ENCODE measurements at places on chromosomes 7 and 10.

DNA sequence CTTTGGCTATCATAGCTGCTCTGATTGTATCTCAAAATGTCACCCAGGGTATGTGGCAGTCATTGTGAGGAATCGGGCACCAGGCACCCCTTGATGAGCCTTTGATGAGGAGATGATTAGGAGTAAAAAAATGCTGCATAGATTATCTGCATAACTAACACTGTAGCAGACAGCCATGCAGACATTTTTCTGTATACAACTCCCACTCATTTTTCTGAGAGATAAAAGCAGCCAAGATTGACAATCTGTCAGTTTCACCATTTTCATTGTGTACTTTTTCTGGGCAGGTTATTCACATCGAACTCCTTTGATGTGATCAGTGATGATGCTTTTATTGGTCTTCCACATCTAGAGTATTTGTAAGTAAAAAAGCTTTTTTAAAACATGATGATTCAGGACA lies 19.4 kb downstream of the LGI1 start:
- DNase-seq = no peak

DNA sequence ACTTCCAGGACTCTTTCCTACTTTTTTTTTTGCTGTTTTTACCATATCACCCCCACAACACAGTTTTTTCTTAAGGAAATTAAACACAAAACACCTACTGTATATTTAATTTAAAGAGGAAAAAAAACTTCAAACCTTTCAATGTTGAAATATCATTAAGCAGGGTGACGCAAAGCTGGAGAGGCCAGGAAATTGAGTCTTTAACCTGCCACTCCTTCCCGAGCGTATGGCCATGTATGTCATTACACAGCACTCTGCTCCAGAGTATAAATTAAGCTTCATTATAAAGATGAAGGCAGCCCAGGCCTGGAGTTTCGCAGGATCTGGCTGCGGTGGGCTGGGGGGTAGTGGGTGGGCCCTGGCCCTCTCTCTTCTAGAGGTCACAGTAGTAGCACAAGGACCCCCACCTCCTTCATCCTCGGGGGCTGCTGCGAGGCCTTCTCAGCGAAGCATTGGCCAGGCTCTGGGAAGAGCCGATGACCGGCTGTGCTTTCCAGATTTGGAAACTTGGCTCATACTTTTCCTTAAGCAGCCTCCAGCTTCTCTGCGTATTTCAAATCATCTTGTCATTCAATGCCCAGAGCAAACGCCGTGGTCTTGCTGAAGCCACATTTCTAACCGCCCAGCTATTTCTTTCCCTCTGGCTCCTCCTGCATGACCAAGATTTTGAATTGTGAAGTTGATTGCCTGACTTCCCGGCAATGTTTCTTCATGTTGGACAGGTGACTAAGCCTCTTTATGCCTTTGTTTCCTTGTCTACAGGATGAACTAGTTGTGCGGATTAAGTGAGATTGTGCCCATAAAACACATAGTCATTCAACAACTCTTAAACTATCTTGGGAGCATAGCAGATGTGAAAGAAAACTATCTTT lies 765.1 kb downstream of the SUGCT start:
- no peak for DNase-seq

GRCh38 chr7:29224726-29225125 lies 30.2 kb downstream of the CHN2 start:
- no peak for DNase-seq

- DNase-seq = no peak
Measured at GRCh38 chr10:5196702-5197113, at the start of gene AKR1C4. Gene AKR1C4, plus strand, starts transcription at chr10:5196837. Its CDS starts 31 bp downstream, at chr10:5196868.

GRCh38 chr10:3872712-3873329 lies 87.8 kb upstream of the KLF6 start:
- DNase-seq = no peak

- DNase-seq = no peak
Measured at GRCh38 chr7:147638566-147638965, 952.0 kb upstream of the C7orf33 start.

- no peak for DNase-seq
Measured at GRCh38 chr10:43038783-43039623, 37.9 kb upstream of the RET start.

GRCh38 chr7:98038321-98038720 lies 48.3 kb upstream of the OCM2 start:
- no peak for DNase-seq

GRCh38 chr10:123250640-123251039 lies 96.4 kb downstream of the BUB3 start:
- DNase-seq = no peak

DNA sequence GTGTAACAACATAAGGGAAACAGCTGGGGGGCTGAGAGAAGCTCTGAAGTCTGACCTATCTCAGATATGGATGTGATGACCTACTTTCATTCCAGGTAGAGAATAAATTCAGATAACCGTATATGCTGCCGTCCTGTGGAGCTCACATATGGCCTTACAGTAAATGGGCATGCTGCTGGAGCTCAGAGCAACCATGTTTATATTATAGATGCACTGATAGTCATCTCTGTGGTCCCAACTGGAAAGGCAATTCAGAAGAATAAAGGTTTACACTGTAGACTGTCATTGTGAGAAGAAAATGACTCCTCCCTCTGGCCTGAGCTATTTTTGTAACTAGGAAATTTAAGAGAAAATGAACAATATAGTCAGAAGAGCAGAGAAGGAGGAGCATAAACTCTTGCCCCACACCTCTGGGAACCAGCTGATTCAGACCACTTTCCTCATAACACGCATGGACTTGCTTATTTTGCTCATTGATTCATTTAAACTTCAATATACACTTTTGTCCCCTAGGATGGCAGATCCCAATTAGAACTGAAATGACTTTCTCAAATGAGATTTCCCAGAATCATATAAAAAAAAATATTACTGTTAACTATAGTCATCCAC lies 69.9 kb upstream of the NXPH1 start:
- no peak for DNase-seq

DNA sequence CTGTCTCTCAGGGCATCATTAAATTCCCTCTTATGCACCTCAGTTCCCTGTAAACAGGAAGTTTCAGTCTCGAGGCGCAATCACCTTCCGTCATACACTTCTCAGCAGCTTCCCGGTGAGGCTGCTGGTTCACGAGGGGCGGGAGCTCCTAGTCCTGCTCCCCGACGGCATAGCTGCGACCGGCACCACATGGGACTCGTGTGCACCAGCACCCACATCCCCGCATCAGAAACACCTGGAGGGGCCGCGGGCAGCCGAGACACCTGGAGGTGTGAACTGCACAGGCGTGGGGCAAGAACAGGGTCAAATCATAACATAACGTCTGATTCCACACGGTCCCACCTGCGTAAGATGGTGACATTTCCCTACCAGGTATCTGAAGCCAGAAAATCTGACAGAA lies 52.7 kb downstream of the DIP2C start:
- DNase-seq = no peak

- no peak for DNase-seq
Measured at GRCh38 chr10:14757986-14758385, 16.7 kb downstream of the FAM107B start.

GRCh38 chr7:92778972-92779371 lies 57.4 kb downstream of the CDK6 start:
- DNase-seq = no peak

- DNase-seq = no peak
Measured at GRCh38 chr7:156579566-156579965, 61.0 kb upstream of the RNF32 start.

- no peak for DNase-seq
Measured at GRCh38 chr10:98023024-98023423, 7.4 kb downstream of the CRTAC1 start.

DNA sequence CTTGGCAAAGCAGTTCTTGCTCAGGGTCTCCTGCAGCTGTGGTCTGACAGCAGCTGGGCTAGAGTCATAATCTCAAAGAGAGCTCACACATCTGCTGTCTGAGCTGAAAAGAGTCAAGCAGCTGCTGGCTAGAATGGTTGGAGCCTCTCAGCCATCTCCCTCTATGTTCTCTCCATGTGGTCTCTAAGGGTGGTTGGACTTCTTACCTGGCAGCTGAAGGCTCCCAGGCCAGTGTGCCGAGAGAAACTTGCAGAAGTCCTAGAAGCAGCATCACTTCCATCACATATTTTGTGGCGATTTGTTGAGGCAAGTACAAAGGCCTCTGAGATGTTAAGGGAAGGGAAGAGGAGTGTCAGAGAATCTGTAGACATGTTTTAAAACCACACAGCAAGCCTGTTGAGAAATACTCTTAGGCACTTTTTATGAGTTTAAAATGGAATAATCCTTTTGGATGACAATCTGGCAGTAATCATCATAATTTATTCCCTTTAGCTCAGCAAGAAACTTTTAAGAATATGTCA lies 93.2 kb downstream of the REEP3 start:
- DNase-seq = no peak

GRCh38 chr10:113983552-113983951 lies 60.1 kb upstream of the ADRB1 start:
- DNase-seq = no peak

DNA sequence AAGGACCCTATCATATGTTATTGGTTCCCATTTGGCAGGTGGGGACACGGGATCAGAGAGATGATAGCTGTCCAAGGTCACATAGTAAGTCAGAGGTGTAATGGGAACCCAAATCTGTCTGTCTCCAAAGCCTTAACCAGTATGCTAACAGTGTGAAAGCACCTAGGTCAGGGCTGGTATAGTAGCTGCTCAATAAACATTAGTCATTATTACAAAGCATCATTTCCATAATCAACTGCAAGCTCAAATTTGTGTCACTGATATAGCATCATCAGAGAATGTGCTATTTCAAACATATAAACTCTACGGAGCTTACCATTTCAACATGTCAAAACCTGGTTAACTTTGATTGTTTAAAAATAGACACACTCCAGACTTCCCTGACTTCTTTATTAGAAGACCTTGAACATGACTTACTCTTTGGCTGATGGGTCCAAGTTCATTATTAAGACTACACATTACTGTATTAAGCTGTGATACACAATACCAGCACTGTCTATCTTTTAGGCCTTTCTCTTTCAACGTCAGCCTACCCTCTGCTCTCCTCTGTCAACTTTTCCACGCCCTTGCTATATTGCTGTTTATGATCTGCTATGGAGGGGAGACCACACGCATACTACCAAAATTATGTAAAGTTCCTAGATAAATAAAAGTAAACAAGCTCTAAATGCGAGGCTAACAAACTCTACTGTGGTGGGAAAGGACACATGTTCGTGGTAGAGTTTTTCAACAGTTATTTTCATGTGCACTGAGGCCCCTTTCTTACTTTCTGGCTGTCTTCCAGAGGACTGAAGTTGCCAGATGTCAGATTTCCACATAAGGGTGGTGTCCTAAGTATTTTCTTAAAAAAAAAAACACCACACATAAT lies 33.6 kb downstream of the DNMBP start:
- no peak for DNase-seq

- no peak for DNase-seq
Measured at GRCh38 chr7:140883378-140883777, 41.4 kb downstream of the BRAF start.

DNA sequence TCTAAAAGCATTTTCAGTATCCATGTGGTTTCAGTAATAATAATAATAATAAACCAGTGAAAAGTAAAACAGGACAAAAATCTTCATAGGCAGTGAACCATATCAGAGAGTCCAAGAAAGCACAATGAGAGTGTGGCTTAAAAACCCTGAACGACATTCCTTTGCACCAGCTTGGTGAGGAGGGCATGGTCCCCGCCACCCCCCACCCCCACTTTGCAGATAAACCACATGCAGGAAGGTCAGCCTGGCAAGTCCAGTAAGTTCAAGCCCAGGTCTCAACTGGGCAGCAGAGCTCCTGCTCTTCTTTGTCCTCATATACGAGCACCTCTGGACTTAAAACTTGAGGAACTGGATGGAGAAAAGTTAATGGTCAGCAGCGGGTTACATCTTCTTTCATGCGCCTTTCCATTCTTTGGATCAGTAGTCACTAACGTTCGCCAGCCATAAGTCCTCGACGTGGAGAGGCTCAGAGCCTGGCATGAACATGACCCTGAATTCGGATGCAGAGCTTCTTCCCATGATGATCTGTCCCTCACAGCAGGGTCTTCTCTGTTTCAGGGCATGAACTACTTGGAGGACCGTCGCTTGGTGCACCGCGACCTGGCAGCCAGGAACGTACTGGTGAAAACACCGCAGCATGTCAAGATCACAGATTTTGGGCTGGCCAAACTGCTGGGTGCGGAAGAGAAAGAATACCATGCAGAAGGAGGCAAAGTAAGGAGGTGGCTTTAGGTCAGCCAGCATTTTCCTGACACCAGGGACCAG lies 172.5 kb downstream of the EGFR start:
- no peak for DNase-seq

Data from HCT116 (cell line).